Activated T-cell treated with anti-CD3 and anti-CD28 coated beads, Interleukin-2, amount 50 U/mL, for 48 hours (primary cell): ENCODE measurements at places on chromosomes 7 and 10.

DNA sequence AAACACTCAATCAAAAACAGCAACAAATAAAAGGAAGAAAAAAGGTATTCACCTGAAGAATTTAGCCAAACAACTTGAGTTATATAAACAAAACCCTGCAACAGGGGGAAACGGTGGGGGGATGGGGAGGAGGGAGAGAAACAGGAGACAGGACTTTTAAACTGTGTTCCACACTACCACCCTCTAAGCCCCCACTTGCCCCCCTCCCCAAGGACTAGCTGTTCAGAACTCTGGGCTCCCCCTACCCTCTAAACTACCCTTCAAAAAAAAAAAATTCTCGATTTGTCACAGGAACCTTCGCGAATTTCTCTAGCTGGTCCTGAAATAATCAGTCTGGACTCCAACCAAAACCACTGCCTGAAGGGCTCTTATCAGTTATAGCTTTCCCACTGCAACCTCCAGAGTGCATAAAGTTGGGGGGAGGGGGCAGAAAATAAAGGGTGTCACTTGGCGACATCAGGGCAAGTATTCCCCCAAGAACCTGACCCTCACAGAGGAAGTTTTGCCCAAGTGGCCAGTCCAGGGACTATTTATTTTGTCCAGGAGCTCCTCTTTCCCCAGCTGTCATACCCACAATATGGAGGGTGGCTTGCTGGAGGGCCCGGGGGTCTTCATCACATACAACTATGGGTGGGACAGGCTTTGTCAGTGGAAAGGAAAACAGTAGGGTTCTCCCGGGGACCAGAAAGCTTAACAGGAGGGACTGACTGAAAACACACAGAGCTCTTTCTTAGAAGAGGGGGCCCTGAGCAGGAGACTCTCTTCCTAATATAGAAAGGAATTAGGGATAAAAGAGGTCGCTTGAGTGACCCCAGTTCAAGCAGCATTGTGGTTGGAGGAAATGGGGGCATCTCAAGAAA, 1.3 kb downstream of the UBE2H start:
- peak; percentile 25 for DNase-seq

DNA sequence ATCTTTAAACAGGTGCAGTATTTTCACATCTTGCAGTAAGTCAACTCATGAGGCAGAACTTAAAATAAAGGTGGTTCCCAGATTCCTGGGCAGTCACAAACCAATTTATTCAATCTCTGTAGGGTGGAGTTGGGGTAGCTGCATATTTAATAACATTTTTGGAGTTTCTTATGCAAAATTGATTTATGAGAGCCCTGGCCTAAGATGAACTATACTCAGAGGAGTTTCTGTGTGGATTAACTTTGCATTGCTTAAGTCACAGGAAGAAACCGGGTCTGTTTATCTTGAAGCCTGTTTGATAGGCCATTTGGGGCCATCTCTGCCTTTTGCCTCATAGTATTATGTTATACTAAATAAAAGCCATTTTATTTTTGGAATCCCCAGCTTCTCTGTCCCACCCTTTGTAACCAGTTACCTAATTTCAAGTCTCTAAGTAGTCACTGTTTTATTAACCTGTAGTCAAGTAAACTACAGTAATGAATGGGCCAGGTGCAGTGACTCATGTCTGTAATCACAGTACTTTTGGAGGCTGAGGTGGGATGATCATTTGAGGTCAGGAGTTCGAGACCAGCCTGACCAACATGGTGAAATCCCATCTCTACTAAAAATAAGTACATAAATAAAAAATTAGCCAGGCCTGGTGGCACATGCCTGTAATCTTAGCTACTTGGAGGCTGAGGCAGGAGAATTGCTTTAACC, 104.4 kb upstream of the FAM3C start:
- DNase-seq = peak; percentile 29

- DNase-seq = no peak
These were observed 75.5 kb downstream of the DGKI start for GRCh38 chr7:137771273-137771672.

DNA sequence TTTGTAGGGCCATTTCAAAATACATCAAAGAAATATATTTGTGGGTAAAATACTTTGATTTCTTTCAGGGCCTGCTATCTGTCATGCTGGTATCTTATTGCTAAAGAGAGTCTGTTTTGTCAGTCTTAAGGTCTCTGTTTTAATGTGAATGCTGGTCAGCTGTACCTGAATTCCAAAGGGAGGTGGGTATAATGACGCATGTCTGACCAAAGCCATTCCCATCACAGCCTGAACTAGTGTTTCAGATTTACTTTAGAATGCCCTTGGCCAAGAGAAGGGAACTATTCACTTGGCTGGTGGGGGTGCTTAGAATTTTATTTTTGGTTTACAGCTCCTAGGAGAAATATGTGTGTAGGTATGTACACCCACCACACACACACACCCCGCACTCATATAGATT, 30.6 kb upstream of the MYL10 start:
- no peak for DNase-seq

- DNase-seq = no peak
These were observed 69.2 kb upstream of the AGK start for GRCh38 chr7:141481971-141482370.

- no peak for DNase-seq
These were observed 465.8 kb downstream of the ARL4A start for GRCh38 chr7:13153266-13153665.

DNA sequence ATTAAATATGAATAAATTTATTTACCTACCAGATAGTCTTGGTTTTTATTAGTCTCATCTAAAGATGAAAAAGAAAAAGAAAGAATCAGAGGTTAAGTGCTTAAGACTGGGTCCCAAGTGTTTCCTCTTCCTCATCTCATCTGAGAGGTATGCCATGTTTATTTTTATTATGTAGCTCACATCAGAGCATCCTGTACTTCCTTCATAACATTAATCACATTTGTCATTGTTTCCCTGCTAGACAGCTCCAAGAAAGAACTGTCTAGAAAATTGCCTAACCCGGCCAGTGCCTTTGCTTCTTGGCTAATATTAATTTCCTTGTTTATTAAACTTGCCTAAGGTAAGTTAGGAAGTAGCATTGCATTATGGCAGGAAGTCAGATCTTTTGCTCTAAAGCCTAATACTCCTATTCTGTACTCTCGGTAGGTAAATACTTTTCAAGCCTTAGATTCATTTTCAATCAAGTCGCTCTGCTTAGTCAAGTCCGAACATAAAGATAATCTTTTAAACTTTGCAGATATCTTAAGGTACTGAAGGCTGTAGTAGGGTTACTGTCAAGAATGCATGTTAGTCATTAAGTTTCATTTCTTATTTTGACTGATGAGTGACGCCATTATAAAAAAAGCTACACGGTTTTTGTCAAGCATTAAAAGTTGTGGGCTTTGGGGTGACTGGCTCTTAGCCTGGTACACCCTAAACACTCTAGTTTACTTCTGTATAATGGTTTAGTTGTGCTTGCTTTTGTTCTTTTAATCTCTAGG, 47.4 kb downstream of the ZMYND11 start:
- no peak for DNase-seq

DNA sequence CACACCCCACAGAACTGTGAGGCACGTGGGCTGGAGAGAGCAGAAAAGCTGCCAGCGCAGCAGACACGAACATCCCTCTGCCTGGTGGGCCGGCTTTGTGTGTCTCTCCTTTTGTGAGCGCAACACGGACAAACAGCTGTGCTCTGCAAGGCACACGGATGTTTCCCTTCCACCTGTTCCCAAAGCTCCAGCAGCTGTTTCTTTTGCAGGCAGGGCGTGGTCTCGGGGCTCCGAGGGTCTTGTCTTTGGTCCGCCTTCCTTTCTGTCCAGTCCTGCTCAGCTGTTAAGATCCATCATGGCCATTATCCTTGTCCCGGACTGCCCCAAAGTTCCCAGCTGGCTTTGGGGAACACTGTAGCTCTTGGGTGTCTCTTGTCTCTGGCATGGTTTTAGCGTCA, 32.7 kb upstream of the SH2B2 start:
- DNase-seq = no peak

GRCh38 chr10:94496010-94496409, 49.6 kb upstream of the HELLS start:
- DNase-seq = no peak

DNA sequence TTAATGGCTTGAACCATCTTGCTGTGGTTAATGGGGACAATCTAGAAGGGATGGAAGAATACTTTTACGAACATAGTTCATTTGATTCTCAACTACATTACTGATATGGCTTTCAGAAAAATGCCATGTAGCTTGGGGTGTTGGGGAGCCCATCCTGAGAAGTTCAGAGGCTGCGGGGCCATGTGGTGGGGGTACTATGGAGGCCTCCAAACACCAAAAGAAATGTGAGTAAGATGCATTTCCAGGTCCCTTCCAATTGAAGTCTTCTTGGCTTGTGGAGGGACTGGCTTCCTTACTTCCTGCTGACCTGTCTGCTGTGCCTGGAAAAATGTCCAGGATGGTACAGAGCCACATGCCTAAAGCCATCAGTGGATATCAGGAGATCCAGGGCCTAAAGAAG, 1.6 kb upstream of the MBL2 start:
- no peak for DNase-seq

DNA sequence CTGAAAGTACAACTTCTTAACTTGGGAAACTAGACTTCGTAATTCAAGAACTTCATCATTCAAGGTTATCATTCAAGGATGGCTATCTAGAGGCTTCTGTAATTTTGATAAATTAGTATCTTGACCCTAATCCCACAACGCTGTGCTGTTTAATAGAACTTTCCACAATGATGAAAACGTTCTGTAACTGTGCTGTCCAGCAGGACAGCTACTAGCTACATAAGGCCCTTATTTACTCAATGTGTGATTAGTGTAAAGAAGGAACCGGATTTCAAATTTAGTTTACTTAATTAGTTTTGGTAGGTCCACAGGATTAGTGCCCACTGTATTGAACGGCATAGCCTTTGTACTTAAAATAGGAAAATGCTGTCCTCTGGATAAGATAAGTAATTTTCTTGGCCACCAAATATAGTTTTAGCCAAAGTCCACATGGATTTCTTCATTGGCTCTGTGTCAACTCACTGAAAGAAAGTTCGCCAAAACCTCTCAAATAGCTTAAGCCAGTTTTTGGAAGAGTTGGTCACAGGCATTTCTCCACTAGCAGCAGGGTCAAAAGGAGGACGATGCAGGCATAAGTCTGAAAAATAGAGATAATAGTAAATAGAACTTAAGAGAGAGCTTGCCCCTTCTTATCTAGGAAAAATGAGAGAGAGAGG, 17.3 kb downstream of the DGKI start:
- DNase-seq = no peak

DNA sequence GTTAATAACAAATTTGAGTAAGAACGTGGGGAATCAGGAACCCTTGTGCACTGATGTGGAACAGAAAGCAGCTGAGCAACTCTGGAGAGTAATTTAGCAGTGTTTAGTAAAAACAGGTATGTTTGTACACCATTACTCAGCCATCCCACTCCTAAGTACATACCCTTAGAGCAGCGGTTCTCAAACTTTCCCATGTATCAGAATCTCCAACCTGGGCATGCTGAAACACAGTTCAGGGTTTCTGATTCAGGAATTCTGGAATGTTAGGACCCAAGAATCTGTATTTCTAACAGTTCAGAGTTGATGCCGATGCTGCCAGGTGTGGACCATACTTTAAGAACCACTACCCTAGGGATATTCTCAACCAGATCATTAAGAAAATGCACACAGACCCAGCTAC, 5.1 kb downstream of the SGMS1 start:
- DNase-seq = no peak

DNA sequence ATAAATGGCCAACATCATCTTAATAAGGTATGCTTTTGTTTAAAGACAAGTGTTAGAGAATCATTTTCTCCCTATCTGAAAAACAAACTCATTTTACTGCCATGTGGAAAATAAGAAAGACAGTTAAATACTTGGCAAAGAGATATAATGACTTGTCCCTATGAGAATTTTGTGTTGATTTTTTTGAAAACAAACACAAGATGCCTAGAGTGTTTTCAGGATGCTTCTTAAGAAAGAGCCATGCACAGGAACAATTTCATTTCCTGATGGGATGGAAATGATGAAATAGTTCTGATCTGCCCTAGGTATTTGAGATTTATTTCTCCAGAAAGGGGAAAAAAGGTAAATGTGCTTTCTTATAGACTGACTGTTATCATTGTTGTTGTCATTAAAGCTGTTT, 237.5 kb upstream of the GNAI1 start:
- no peak for DNase-seq

- no peak for DNase-seq
These were observed 73.3 kb downstream of the NRCAM start for GRCh38 chr7:108382932-108383331.

- no peak for DNase-seq
These were observed 79.2 kb downstream of the GLRX3 start for GRCh38 chr10:130215151-130215930.

- DNase-seq = no peak
These were observed 6.9 kb upstream of the RAPGEF5 start for GRCh38 chr7:22363756-22364422.

DNA sequence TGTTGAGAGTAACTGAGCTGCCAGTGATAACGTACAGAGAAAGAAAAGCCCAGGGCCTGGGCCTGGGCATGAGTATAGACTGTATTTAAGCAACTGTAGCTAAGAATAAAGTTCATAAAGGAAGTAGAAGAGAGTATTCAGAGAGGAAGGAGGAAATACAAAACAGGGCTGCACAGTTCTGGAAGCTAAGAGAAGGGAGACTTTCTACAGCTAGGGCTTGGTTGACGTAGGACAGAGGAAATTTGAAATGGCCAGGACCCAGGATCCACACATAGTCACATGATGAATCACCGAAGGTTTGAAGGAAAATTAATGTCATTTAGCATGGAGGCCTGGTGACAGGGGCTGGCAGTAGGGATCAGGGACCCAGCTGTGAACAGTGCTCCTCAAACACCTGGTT, 66.7 kb downstream of the ARL4A start:
- no peak for DNase-seq

GRCh38 chr10:178208-178607, 43.0 kb downstream of the ZMYND11 start:
- no peak for DNase-seq

DNA sequence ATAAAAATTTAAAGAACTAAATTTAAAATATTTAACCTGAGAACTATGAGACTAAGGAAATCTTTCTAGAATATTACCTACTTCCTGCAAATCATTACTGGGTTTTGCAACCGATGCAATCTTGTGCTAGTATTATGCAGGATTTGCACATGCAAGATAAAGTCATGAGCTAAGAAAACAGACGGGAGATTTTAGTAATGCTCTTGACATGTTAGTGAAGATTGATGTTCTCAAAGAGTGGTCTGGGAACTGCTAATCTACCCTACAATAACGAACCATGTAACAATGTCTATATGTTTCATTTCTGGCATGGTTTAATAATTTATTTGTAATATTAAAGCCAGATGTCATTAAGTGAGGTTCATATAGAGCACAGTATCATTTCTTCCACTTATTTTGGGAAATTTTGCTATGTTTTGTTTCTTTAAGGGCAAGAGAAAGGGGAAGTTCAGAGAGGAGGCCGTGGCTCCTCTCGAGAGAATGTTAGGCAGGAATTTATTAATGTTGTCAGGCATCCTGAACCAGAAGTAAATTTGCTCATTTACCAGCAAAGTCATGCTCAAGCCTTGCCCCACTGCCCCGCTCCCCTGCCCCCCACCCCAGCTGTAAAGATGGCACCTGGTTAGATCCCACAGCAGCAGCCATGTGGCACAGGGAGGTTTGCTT, 22.8 kb downstream of the LRRC17 start:
- no peak for DNase-seq
